ENCODE measurements at places on chromosomes 1 and 21. TPM values are rescaled to one million over a fixed set of nuclear protein-coding genes. Genes with fewer than 3 reads are reported as not detected.

Gene KIF17
- 3.0 TPM for total RNA-seq

Gene LCE3B
- total RNA-seq, result not detected

Gene OLIG2
- total RNA-seq, result not detected

Gene SLFNL1
- total RNA-seq, result 0.09 TPM

Gene HOOK1
- total RNA-seq, result not detected

Gene RGL1
- total RNA-seq, result 55.1 TPM

Gene REG4
- total RNA-seq, result not detected

Data from fibroblast of the aortic adventitia (primary cell).